ENCODE measurements at places on chromosomes 7 and 10.

DNA sequence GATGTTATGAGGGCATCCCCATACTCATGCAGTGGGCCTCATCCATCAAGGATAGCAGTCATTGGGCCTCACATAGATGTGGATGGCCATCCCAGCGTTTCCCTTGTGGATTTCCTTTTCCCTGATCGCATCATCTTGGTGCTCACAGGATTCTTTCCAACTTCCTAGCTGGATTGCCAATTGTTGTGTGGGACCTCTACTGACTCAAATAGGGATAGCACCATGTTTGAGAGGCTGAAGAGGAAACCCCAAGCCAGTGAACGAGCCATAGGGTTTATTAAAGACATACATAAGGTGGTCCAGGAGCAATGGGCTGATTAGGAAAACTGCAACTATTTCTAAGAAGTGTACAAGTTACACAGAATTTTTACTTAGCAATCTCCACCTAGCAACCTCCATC, 21.8 kb downstream of the ASZ1 start:
- DNase-seq, result no peak

- DNase-seq, result peak; percentile 77
Measured at GRCh38 chr7:135147899-135148721, at the start of gene TMEM140. TSS of gene TMEM140 (plus strand) at chr7:135148072. CDS start at chr7:135164442, 16,370 bp downstream.

GRCh38 chr7:18849130-18849529, 268.3 kb downstream of the TWIST1 start:
- DNase-seq, result no peak

- DNase-seq, result no peak
Measured at GRCh38 chr10:78250313-78251015, 216.8 kb downstream of the RPS24 start.

- no peak for DNase-seq
Measured at GRCh38 chr10:124262234-124262865, 156.4 kb downstream of the OAT start.

DNA sequence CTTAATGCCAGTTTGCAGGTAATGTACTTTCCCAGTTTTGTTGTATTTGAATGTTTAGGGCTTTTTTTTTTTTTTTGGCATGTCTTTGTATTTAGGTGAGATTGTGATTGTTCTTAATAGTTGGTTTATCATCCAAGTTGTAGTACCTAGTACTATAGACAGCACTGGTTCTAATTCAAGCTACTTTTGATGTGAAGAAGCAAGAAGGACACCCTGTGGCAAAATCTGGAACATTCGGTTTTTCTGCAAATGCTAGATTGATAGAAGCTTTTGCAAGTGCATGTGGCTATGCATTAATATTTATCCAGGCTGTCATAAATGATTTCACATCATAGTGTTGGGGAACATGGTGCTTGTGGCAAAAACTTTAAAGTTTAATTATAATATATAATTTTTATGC, 248.9 kb downstream of the FOXP2 start:
- DNase-seq, result no peak

GRCh38 chr10:77398558-77398957, 239.1 kb downstream of the KCNMA1 start:
- no peak for DNase-seq

DNA sequence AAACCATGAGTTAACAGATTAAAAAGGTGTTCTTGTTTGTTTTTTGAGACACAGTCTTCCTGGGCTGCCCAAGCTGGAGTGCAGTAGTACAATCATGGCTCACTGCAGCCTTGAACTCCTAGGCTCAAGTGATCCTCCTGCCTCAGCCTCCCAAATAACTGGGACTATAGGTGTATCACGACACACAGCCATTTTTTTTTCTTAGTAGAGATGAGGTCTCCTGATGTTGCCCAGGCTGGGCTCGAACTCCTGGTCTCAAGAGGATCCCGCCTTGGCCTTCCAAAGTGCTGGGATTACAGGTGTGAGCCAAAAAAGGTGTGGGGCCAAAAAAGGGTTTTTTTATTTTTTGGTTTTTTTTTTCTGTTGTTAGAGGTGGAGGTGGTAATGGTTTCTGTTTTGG, 29.3 kb downstream of the KMT2C start:
- no peak for DNase-seq

DNA sequence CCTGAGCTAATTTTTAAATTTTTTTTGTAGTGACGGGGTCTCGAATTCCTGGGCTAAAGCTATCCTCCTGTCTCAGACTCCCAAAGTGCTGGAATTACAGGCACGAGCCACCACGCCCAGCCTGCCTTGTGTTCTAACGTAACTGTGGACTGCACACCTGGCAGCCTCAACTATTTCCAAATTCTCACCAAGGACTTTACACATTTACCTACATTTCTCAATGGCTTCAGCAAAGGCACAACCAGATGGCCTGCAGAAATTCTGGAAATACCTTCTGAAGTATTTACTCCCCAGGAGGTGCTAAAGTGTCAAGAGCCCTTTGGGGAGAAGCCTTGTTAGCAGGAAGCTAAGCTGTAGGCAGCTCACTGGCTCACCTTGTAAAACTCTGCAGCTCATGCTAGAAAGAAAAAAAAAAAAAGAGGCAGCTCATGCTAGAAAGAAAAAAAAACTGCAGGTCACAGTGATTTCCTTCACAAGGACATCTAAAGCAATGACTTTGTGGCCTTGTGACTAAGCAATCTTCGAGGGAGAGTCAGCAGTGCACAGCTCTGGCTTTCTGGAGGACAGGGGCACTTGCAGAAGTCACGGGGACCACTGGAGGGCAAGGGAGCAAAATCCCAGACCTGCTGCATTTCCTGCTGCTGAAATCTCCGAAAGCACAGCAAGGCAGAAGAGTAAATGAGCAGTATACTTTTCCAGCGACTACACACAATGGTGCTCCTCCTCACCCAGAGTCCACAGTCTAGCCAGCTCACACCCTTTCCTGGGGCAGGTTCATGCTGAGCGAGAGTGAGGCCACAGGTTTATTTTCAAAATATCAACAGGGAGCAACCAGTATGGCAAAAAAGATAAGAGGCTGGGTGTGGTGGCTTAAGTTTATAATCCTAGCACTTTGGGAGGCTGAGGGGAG, 40.4 kb downstream of the BAIAP2L1 start:
- DNase-seq, result no peak

DNA sequence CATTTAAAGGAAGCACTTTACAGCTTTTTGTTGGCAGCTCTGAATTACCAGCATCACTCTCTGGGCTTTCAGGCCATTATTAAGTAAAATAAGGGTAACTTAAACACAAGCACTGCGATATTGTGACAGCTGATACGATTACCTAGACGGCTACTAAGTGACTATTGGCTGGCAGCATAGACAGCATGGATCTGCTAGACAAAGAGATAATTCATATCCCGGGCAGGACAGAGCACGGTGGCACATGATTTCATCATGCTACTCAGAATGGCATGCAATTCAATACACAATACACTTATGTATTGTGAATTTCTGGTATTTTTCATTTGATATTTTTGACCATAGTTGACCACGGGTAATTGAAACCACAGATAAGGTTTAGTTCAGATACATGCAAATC, 522.0 kb upstream of the LRRN3 start:
- no peak for DNase-seq

DNA sequence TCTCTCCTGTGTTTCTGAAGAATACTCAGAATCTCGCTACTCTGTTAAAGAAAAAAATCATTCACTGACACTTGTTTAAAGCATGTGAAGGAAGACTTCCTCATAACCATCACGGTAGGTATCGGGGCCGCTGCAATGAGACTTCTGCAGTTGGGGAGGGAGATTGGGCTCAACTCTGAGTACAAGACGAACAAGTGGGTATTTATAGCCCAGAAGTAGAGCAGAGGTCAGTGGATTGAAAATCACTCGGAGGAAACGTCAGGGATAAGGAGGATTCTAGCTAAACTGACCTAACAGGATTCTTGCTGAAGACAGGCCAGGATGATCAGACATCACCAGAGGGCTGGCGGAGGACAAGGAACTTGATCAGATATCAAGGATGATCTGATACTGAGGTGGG, 33.3 kb downstream of the ITPRIP start:
- DNase-seq, result no peak

GRCh38 chr7:22722536-22723180, 4.3 kb upstream of the IL6 start:
- DNase-seq, result no peak

All from CD4-positive, alpha-beta T cell treated with Interleukin-1 beta for 1 hour (primary cell).